Stimulated activated CD8-positive, alpha-beta memory T cell treated with anti-CD3 and anti-CD28 coated beads, Interleukin-12 subunit alpha, Interleukin-12 subunit beta, amount 100 ng/mL, for 4 hours (primary cell): ENCODE measurements at places on chromosomes 3 and 15.

DNA sequence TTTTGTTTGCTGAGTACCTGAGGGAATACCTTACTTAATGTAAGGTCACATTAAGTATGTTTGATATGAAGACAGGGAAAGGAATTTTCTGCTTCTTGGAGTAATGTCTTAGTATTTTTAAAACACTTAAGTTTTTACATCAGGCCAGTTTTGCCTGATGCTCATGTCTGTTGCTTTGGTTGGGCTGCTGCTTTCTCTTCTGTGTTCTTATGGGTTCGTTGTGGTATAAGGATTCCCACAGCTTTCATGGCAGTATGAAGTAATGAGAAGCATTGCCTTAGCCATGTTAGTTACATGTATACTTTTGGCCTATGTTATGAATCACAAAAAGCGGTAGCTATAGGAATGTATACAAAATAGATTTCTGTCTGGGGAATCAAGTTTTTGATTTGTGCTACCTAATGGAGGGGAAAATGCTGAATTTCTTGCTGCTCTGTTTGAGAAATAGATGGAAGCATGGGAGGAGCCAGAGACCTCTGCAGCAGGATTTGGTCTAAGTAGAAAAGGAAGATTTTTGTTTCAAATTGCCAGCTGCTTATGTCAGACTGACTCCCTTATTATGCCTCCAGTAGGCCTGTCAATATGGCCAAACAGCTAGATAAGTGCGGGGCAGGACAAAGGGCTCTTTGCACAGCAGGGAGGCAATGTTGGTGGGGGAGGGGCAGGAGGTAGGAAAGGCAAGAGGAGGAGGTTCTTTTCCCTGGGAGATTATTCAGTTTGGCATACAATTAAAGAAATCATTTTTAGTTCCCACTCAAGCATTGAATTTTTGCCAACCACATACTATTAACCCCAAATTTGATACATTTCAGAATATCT is 5.2 kb downstream of the SETD5 start:
- DNase-seq: no peak

DNA sequence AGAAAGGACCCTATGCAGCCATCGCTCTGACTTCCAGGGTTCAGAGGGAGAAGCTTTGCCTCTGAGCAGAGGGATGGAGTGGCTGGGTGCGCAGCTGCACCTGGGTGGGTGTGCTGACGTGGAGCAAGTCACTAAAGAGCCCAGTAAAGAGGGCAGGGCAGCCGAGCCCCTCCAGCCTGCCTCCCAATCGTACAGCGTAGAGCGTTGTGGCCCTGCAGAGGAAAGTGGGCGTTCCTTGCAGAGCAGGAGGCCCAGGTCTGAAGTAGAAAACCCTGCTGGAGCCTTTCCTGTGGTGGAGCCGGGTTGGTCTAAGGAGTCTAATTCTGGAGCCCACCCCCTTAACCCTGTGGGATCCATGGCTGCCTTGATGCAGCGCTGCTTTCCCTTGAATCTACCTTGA is 61.0 kb downstream of the ABTB1 start:
- no peak for DNase-seq

- DNase-seq: no peak
These were observed 13.8 kb downstream of the RAB5A start for GRCh38 chr3:19960696-19961095.

DNA sequence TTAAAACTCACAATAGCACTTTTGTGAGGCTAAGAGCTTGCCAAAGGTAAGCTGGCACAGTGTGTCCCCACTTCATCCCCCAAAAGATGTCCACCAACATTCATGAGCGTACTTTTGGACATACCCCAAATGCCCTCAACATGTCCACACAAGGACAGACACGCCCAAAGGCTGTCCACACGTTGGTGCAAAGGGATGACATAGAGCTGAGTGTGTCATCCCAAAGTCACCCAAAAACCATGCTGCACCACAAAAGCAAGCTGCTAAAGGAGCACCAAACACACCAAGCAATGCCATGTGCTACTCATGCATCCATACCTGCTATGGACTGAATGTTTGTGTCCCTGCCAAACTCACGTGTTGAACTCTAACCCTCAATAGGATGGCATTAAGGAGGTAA is 57.9 kb downstream of the KLF13 start:
- DNase-seq: no peak

GRCh38 chr3:54122324-54123002 is at the start of gene CACNA2D3:
TSS of gene CACNA2D3 (plus strand) at chr3:54122552.
- no peak for DNase-seq

GRCh38 chr3:176687754-176688153 is 509.5 kb downstream of the TBL1XR1 start:
- DNase-seq: no peak

DNA sequence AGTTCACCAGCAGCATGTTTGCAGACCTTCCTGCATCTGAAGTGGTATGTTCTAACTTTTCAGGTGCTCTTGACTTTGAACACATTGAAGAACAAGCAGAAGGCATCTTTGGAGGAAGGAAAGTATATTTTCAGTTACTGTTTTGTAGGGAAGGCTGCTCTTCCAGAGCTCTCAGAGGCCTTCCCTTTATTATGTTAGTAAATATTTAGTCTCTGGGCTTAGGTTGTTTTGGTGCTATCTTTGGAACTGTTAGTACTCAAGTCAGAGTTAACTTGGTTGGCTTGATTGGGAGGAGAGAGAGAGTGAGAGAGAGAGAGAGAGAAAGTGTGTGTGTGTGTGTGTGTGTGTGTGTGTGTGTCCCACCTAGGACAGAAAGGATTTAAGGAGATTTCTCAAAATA is 188.2 kb downstream of the ITPR1 start:
- no peak for DNase-seq

GRCh38 chr15:29451201-29451781 is 181.7 kb upstream of the NSMCE3 start:
- DNase-seq: no peak

DNA sequence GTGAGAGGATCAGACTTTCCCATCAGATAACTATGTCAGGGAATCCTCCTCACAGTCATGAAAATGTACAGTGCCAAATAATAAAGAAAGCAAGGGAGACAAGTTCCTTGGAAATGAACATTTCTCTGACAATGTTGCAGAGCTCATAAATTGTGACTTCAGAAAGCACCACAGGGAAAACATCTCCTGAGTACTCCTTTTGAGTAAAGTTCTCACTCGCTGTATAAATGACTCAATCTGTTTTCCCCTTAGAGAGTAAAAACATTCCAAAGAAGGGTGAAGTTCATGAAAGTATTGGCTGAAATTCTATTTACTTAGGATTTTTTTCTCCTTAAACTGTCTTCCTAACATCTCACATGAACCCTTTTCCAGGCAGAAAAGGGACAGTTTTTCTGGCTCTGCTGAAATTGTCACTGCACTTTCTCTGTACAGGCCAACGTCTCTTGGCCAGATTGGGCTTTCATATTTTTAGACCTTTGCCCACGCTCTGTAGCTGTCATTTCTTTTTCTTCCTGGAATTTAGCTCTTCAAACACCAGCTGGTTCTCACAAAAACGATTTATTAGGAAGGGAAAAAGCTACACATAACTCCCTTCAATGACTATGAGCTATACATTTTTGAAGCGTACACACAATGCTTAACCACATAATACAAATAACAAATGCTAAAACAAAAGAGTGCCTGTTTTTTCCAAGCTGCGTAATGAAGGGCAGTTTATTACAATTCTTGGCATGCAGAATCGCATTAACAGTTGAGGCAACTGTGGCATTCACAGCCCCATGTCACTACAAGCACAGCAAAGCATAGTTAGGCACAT is 216.1 kb downstream of the ATP8B4 start:
- DNase-seq: no peak

- no peak for DNase-seq
These were observed 43.7 kb upstream of the CD47 start for GRCh38 chr3:108134555-108134880.

- DNase-seq: no peak
These were observed at the start of gene GXYLT2 for GRCh38 chr3:72887705-72888545. TSS of gene GXYLT2 (plus strand) at chr3:72888046. CDS start at chr3:72888234, 188 bp downstream.

GRCh38 chr3:10248984-10249748 is 907 bp downstream of the TATDN2 start:
- peak; percentile 23 for DNase-seq

DNA sequence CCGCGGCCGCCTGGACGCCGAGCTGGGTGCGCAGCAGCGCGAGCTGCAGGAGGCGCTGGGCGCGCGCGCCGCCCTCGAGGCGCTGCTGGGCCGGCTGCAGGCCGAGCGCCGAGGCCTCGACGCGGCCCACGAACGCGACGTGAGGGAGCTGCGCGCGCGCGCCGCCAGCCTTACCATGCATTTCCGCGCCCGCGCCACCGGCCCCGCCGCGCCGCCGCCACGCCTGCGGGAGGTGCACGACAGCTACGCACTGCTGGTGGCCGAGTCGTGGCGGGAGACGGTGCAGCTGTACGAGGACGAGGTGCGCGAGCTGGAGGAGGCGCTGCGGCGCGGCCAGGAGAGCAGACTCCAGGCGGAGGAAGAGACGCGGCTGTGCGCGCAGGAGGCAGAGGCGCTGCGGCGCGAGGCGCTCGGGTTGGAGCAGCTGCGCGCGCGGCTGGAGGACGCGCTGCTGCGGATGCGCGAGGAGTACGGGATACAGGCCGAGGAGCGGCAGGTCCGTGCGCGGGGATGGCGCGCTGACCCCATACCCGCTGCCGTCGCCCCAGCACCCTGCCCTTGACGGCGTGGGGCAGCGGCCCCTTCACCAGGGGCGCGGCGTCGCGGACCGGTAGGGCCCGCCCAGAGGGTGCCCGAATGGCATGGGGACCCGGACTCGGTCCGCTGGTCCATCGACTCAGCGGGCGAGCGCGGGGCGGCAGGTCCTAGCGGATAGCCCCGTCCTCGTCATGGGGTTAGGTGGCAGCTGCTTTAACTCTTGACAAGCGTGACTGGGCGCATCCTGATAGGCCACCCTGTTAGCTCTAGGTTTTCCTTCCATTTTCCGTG is 848 bp downstream of the SYNM start:
- no peak for DNase-seq

DNA sequence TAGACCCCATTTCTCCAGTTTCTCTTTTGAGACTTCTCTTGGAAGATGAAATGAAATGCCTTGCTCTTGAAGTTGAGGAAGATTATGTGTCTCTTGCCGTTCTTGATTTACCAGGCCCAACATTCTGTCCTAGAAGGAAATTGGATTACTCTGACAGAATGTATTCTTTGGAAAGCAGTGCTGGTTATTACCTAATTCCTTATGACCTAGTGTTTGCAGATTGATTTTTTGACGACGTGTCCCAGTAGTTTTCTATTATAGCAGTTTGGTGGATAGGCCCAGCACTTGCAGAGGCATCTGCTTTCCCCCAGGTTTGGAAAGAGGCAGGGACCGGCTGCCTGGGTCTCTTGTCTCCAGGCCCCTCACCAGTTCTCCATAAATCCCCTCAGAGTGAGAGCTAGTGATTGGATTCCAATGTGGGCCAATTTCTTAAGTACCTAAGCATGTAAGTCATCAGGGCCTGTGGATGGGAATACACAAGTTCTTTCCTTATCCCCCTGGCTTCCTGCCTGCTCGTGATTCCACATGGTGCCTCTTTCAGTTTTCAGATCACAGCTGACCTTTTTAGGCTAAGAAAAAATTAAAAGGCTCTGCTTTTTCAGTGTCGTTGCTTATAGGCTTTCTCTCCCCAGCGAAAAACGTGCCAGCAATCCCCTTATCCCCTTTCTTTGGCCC is 50.2 kb downstream of the EPHB3 start:
- no peak for DNase-seq

DNA sequence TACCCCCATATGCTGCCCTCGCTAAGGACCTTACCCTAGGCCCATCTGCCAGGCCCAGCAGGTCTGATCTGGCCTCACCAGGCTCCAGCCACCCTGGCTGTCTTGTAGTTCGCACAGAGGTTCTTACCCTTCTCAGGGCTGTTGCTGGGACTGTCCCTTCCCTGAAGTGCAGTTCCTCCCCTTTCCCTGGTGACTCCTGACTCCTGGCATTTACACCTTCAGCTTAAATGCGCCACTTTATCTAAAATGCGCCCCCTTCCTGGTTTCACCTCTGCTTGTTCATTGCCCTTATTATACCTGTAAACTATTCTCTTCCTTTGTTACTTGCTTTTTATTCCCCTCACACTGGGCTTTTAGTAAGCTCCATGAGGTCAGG is 835 bp upstream of the TTLL3 start:
- DNase-seq: no peak

GRCh38 chr3:126205717-126206655 is 25.6 kb upstream of the ALDH1L1 start:
- no peak for DNase-seq

DNA sequence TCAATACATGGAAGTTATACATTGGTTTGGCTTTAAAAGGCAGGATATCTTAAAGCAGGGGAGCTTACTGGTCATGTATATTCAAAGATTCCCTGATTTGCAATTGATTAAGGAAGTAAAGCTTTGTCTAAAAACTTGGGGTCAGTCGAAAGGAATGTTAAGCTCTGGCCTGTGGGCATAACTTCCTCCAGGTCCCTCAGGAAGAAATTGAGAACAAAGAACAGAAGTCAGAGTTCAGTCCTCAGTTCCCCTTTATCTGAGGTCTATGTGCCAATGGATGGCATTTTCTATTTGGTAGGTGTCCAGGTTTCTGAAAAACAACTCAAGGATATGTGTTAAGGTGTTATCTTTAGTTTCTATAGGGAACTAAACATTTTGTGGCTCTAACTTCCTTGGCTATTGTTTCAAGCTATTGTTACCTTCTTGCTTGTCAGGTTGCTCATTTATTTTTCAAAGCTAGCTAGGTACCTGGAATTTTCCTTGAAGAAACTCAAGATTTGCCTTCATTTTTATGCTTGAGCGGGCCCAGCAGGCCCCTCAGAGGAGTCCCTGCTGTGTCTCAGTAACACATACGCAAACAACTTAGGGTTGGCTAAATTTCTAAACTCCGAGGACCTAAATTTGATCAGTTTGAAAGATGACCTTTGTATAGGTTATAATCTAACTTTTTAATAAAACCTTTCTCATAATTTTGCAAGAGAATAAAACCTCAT is 135.0 kb upstream of the UBE2E2 start:
- DNase-seq: no peak

GRCh38 chr3:5251196-5251583 is 63.7 kb downstream of the EDEM1 start:
- no peak for DNase-seq

DNA sequence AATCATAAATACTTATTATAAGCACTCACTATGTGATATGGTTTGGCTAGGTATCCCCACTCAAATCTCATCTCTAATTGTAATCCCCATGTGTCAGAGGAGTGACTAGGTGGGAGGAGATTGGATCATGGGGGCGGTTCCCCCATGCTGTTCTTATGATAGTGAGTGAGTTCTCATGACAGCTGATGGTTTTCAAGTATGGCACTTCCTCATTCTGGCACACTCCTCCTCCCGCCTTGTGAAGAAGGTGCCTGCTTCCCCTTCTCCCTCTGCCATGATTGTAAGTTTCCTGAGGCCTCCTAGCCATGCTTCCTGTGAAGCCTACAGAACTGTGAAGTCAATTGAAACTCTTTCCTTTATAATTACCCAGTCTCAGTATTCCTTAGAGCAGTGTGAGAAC is 53.3 kb upstream of the CHMP2B start:
- DNase-seq: no peak

- DNase-seq: no peak
These were observed 158.1 kb downstream of the APBA2 start for GRCh38 chr15:29043736-29044502.
